Substantia nigra (tissue), 51 donors: ENCODE measurements at places on chromosomes 7 and 10.

DNA sequence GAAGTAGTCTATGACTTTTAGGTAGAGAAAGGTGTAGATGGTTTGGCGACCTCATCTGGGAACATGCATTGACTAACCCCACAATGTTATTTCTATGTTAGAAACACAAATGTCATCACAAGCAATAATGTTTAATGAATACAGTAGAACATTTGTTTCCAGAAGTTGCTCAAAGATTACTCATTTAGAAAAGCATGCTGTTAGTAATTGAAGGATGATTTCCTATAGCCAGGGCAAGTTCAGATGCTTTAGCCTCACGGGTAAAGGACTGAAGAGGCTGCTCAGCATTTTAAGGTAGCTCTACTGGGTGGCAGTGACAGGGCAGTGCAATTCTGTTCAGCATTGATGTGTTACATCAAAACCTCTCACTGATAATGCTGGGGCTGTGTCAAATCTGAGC is 199.3 kb upstream of the FZD1 start:
- no peak for DNase-seq

DNA sequence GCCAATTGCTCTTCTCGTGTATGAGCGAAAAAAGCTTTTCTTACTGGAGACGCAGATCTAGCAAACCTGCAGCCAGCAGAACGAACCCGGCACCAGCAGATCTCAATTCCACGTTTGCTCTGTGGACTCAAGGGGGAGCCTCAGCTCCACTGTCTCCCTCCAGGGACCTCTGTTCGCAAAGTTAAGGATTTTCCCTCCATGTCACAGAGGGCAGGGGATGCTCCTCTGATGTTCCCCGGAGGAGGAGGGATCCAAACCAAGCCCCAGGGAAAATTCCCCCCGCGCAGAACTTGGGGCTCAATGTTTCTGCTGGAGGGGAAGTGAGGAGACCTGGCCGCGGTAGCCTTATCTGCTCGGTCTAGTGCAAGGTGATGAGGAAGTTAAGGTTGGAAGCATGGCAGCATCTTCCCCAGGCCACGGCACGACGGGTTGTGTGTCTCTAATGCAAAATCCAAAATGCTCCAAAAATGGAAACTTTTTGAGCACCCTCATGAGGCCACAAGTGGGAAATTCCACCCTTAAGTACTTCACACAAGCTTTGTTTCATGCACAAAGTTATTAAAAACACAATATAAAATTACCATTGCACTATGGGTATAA is 9.0 kb downstream of the IQCE start:
- DNase-seq = peak; percentile 44

DNA sequence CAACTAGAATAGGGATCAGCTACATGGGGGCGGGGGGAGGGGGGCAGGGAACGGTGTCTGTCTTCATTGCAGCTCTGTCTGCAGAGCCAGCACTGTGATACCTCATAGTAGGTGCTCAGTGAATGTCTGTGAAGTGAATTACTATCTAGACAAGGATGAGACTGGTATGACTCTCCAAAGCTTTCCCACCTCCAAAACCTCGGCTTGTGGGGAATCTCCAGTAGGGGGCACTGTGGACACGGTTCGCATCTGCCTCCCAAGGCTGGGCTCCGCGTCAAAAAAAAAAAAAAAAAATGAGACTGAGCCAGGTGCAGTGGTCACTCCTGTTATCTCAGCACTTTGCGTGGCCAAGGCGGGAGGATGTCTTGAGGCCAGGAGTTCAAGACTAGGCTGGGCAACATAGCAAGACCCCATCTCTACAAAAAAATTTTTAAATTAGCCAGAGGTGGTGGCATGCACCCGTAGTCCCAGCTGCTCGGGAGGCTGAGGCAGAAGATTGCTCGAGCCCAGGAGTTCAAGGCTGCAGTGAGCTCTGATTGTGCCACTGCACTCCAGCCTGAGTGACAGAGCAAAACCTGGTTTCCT is 9.6 kb downstream of the TRIM56 start:
- no peak for DNase-seq

DNA sequence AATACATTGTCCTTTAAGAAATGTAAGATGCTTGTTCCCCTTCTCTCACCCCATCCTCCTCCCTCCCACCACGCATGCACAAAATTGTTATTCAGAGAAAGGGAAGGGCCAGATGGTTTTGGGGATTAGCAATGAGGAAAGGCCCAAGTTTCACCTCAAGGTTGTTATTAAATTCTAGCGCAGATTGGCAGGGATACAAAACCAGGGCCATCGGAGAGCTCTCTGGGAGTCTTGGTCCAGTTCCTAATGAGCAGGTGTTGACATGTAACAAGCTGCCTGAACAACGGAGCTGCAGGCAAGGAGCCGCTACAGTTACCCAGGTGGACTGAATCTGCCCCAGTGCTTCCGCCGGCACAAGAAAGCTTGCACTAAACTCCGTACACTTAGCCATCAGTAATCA is 9.7 kb upstream of the ANK3 start:
- peak; percentile 62 for DNase-seq

GRCh38 chr7:40502359-40502758 is 367.6 kb downstream of the SUGCT start:
- no peak for DNase-seq
